SIG-M5 (cell line): ENCODE measurements at places on chromosomes 3 and 15.

- no peak for DNase-seq
Observed at GRCh38 chr15:49573421-49573820, 47.2 kb downstream of the FAM227B start.

GRCh38 chr15:97076011-97076410 lies 745.5 kb downstream of the NR2F2 start:
- DNase-seq: no peak

- no peak for DNase-seq
Observed at GRCh38 chr3:105222568-105223093, 144.1 kb upstream of the ALCAM start.

- DNase-seq: no peak
Observed at GRCh38 chr15:73956743-73957135, 30.5 kb downstream of the LOXL1 start.

- DNase-seq: no peak
Observed at GRCh38 chr15:98779463-98780071, 131.2 kb downstream of the IGF1R start.

- no peak for DNase-seq
Observed at GRCh38 chr3:168497183-168497582, 401.5 kb upstream of the GOLIM4 start.

DNA sequence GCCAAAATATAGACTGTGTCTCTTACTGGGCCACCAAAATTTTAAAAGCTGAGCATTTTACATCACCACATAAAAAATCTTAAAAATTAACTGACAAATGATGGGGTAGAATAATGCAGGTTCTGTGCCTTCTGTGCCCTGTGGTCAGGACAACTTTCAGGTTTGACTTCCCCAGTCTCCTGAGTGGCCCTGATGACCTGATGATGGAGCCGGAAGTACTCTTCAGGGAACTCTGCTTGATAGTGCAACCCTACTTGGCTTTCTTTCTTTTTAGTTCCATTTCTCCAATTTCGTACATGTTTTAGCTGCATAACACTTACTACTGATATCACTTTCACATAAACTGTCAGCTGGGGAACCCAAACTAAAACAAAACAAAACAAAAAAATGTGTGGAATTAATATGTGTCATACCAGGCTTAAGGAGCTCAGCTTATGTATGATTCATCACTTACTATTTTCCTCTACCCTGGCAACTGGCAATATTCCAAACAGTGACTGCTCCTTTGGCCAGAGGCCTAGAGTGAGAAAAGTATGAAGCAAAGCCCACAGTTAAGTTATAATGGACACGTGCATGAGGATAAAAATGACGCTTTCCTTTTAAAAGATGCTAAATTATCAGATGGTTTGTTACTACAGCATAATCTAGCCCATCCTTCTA lies 194.3 kb downstream of the BCHE start:
- DNase-seq: no peak

DNA sequence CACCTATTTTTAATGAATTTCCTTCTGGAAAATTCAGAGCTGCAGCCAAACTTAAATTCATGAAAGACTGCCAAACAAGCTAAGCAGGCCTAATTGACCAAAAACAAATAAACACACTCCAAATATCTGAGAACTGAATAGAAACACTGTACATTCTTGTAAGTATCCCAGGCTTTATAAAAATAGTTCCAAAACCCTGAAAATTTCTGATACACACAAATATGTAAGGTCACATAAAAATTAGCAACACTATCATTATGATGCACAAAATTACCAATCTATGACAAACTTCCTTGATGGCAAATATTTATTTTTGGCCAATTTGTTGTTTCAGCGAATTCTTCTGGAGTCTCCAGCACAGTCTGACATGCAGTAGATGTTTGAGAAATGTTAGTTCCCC lies 117.9 kb upstream of the UBE2E2 start:
- DNase-seq: no peak

GRCh38 chr3:55333923-55334322 lies 153.2 kb downstream of the WNT5A start:
- no peak for DNase-seq

DNA sequence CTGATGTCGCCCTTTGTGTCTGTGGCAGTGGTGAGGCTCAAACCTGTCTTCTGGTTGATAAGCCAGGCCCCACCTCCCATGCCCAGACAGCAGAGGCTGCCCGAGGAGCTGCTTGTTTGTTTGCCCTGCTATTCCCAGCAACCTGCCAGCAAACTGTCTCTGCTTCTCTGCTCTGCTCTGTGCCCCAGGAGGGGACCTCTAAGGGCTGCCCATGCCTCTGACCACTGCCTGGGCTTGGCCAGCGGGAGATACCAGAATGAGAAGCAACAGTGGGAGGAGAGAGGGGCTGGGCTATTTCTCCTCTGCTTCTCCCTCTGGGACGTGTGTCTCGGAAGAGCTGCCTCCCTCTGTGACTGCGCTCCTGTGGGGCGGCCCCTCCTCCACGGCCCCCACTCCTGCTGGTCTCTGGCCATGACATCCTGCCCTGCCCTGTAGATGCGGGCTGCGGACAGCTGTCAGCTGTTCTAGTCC lies 213.1 kb downstream of the RPLP1 start:
- DNase-seq: no peak

- DNase-seq: no peak
Observed at GRCh38 chr15:60373327-60373726, 24.5 kb downstream of the ANXA2 start.

DNA sequence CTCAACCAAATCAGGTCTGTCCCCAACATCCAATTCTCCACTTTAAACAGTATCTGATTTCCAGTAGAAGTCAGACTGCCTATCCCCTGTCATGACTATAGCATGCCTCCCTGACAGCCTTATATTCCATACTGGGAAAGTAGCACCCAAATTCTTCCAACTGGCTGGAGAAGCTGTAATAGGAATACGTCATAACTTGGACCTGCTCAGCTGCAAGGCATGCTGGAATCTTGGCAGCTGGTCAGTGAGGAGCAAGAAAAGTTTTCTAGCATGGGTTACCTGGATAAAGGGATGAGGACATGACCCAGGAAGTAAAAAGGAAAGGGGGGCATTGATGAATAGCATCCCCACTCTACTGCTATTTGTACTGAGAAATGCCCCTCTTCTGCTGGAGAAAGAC lies 8.9 kb downstream of the SEMA5B start:
- no peak for DNase-seq

DNA sequence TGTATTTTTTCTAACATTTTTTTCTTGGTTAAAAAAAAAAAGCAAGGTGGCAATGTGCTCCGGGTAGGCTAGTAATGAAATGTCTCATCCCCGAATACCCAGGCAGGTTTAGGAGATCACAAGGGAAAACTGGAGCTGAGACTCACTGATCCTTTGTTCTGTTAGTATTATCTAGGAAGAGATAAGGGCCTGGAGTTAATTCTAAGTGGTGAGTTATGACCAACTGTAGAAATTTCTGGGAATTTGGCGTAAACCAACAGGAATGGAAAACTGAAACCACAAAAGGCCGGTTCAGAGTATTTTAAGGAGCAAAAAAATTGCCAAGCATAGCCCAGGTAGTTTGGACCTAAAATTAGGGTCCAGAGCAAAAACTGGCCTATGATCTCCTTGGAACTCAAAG lies 12.4 kb downstream of the PPM1M start:
- DNase-seq: no peak

GRCh38 chr3:157572559-157573270 lies 69.5 kb upstream of the VEPH1 start:
- no peak for DNase-seq

DNA sequence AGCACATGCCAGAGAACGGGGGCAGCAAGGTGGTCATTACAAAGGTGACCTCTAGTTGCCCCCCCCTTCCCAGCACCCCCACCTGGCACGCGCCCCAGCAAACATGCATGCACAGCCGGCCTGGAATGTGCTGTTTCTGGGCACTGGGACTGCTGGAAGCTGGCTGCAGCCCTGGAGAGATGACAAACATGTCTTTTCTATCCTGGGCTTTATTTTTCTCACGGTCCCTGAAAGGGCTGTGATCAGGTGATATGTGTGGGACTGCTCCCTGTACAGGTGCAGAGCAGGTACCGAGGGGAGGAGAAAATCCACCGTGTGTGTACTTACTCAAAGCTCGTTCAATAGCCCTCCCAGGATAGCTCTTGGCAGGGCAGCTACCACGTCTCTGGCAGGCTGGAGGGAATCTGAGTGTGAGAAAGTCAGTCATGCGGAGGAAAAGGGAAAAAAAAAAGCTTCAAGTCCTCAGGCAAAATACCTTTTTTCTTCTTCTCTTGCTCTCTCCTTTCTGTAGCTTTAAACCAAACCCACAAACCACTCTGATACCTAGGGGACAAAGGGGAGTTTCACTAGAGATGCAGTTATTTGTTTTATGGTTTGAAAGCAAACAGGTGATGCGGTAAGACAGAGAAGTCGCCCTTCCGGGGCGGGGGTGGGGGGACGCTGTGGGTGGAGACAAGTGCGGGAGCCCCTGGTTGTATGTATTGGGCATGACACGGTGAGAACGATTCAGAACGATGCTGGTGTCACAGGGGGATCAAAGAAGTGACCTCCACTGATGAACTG lies 5.0 kb upstream of the HES1 start:
- DNase-seq: no peak

DNA sequence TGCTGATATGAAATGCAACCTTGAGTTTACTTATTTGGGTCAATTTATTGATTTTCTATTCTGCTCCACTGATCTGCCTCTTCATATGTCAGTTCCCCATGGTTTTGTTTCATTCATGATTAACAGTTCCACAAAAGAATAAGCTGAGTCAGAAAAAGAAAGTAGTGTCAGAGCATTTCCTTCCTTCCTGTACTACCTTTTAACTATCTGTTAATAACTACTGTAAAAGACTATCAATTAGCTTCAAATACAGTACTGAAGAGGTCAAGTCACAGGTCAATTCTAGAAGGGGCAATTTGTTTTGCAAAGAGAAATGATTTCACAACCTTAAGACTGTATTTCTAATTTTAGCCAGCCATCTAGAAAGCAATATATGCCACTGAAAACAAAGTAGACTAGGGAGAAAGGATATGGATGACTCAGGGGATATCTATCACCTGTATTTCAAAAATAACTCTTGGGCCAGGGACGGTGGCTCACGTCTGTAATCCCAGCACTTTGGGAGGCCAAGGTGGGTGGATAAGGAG lies 129.5 kb downstream of the TFDP2 start:
- no peak for DNase-seq

GRCh38 chr3:105877336-105877910 lies 8.6 kb upstream of the CBLB start:
- DNase-seq: no peak

DNA sequence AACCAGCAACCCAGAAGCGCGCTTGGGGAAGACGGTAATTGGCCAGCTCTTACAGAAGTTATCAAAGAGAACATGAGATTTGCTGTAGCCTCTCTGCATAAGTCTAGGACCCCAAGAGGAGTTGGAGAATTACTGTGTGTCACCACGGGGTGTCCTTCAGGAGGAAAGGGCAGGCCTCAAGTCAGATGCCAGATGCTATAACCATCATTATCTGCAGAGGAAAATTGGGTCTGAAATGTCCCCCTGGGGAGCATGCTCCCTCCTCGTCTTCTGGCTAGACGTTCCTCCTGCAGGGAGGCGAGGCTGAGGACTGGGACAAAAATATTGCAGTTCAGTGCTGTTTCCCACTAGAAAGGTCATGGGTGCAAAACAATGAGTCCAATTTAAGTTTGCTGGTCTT lies 380.5 kb upstream of the CFAP20DC start:
- DNase-seq: no peak

- no peak for DNase-seq
Observed at GRCh38 chr3:194176274-194176991, 40.5 kb downstream of the HES1 start.

DNA sequence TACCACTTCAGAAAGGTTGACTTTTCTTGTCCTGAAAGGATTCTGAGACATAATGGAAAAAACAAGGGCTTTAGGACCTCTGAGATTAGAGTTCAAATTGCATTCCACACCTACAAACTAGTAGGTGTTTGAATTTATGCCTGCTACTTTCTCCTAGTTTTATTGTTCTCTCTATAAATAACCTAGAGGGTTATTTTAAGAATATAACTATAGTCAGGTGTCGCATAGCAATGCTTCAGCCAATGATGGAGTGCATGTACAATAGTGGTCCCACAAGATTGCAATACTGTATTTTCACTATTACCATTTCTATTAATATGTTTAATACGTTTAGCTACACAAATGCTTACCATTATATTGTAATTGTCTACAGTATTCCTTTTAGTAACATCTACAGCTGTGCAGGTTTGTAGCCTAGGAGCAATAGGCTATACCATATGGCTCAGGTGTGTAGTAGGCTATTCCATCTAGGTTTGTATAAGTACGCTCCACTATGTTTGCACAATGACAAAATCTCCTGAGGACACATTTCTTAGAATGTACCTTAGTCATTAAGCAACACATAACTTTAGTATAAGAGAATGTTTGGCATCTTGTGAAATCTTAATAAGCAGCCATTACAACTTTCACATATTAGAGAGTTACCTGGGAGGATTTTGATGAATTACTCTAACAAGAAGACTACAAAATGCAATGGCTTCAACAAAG lies 1352.5 kb downstream of the ZPLD1 start:
- DNase-seq: no peak

GRCh38 chr3:197494366-197495058 lies 61.3 kb downstream of the BDH1 start:
- DNase-seq: no peak

GRCh38 chr15:65377976-65378366 lies at the start of gene IGDCC3:
Gene IGDCC3 (minus strand): TSS chr15:65378002. CDS start chr15:65377788, 214 bp downstream.
- DNase-seq: no peak

- DNase-seq: no peak
Observed at GRCh38 chr3:125123451-125124305, 67.9 kb upstream of the HEG1 start.

GRCh38 chr3:38169027-38169317 lies 3.6 kb downstream of the OXSR1 start:
- no peak for DNase-seq

DNA sequence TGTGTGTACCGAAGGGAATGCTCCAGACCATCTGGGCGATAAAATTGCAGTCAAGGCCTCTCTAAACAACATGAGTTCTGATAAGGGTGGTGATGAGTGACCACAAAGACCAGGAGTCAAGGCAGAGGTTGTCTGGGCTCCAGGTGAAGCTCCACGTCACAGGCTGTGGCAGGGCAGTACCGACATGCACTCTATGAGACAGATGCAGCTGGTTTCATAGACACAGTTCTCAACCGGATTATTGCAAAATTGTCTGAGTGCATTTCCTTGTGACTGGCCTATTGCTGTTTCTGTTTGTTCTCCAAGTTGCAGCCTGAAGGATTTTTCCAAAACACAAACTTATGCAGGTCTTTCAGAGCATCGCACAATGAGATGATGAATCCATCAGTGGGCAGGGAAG lies 157.5 kb upstream of the HES1 start:
- DNase-seq: no peak

GRCh38 chr3:160929595-160929994 lies 173.6 kb downstream of the PPM1L start:
- DNase-seq: no peak

DNA sequence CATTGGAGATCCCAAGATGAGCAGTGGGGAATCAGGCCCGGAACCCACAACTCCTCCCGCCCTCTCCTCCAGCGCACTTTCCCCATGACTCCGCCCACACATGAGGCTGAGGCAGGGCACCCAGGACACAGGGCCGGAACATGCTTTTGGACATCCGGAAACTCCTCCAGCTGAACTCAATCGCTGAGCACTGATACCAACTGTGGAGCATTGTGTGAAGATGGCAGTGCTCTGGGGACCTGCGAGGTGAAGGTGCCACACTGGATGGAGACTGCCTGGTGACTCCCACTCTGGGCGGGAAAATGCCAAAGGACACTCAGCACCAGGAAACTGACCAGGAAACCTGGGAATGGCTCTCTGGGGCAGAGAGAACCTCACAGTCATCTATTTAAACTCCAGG lies 189.1 kb downstream of the FAM43A start:
- no peak for DNase-seq
